ENCODE measurements at places on chromosomes 7 and 10.
A peak's percentile ranks its signal among the peaks of the same experiment; 100 is the strongest.

DNA sequence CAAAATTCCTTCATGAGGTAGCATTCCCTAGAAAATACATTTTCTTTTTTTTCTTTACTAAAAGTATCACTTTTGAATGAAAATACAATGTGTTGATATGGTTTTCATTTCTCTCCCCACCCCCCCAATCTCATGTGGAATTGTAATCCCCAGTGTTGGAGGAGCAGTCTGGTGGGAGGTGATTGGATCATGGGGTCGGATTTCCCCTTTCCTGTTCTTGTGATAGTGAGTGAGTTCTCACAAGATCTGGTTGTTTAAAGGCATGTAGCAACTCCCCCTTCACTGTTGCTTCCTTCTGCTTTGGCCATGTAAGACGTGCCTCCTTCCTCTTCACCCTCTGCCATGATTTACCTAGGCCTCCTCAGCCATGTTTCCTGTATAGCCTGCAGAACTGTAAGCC, 790.3 kb upstream of the KCND2 start:
- no peak for DNase-seq

DNA sequence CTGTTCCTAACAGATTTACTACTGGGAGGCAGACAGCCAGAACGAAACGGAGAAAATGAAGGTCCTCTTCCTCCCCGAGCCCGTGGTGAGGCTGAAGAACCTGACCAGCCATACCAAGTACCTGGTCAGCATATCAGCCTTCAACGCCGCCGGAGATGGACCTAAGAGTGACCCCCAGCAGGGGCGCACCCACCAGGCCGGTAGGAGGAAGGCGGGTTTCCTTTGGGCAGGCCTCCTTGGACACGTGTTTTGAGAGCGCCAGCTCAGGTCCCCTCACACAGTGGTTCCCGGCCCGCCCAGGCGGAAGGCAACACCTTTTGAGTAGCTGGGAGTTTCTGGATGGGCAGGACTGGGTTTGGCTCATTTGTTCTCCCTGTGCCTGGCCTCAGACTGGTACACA, 474.0 kb upstream of the FOXK1 start:
- peak; percentile 83 for DNase-seq

DNA sequence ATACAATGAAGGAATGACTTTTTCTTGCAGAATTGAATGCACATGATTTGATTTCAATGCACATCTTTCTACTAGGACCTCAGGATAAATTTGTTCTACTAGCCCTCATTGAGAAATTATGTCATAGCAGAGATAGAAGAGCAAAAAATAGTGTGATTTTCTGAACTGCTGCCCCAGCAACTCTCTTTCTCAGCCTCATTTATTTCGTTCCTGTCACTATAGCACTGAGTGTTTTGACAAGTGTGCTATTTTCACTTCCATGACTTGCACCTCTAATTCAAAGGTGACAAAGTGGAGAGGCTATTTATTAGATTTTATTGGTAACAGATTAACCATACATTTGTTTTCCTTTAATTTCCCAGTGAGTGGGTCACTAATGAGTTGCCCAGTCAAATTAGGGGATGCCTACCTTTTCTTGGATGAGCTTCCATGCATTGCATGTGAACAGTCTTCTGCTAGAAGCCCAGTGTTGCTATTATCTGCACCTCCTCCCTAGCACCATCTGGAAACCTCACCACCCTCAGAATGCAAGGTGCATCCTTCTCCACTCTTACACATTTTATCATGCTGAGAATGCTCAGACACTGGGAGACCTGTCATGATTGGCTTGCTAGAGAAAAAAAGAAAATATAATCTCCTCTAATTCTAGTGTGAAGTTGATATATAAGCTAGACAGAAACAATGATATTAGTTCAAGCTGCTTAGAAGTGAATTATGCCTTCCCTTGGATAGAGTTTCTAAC, 119.6 kb upstream of the CTTNBP2 start:
- no peak for DNase-seq

DNA sequence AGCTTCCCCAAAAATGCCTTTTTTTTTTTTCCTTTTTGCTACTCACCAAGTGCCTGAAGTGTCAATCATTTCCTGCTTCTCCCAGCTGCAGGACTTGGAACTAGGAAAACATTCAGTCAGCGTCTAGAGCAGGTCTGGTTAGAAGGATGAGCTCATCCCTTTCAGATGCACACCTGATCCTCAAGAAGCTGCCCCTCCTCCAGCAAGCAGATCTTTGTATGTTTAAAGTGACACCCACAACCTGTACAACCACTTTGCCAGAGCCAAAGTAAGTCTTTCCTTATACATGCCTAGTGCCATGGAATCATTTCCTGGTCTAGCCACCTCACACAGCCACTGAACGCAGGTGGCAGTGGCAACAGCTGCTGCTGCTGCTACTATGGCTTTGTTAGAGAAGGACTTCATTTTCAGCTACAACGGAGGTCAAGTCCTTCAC, 10.4 kb upstream of the USP54 start:
- DNase-seq: no peak

DNA sequence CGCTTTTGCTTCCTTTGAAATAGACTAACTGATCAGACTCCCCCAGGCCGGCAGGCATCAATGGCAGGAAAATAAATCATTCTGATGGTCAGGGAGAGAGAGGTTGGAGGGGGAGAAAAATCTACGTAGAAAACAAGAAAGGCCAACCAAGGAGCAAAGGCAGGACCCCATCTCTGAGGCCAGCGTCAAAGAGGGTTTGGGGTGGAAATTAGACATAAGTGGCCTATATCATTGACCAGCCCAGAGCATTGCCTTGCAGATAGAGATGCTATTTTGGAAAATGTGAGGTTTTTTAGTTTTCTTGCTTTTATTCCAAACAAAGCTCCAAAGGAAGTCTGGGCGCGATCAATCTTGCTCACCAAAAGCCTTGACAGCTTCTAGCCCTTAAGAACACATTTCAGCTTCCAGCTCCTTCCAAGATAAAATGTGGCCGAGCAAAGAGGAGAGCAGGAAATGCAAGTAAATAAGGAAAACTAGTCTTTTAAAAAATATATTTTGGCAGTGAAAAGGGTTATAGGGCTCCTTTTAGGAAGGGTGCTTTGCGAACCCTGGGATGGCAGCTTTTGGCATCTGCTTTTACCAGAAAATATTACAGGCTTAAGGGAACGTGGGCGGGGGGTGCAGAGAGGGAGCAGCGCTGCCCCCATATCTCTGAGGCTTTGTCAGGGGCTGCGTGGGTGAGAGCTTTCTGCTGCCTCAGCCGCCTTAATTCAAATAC, 2.0 kb upstream of the HOXA2 start:
- no peak for DNase-seq

GRCh38 chr7:117698018-117698417, 175.2 kb downstream of the CTTNBP2 start:
- no peak for DNase-seq

DNA sequence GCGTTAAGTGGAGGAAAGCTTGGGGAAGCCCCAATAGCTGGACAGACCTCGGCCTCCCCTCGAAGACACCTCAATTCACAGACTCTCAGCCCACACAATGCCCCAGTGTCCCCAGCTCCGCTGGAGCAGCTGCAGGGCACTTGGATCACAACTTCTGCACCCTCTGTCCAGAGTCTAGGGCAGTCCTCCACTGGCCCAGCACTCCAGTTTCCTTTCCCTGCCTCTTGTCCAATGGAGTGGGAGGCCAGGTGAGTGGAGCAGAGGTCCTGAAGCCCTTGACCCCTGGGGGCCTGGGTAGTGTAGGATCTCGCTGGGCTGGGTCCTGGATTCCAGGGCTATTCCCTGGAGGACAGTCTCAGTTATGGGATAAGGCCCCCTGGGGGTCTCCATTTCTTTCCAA, 11.9 kb downstream of the SFRP5 start:
- DNase-seq: peak; percentile 59

DNA sequence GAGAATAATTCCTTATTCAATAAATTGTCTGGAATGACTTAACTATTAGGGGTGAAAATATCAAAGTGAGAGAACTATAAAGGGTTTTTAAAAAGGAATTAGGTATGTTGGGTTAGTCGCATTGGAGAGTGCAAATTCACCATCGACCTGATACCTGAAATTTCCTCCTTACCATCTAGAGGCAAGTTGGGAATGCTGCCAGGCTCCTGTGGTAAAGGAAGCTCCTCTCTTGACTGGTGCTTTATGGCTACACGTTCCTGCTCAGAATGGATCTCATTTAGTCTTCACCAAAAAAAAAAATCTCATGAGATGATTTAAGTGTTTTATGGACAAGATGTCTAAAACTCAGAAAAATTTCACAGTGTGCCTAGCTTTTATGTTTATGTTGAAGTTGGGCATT, 129.8 kb downstream of the EGFR start:
- no peak for DNase-seq

- no peak for DNase-seq
Measured at GRCh38 chr7:47943676-47944474, 4.4 kb downstream of the PKD1L1 start.

GRCh38 chr10:116775488-116776400, 33.4 kb upstream of the HSPA12A start:
- DNase-seq: no peak

GRCh38 chr10:70504521-70505358, 26.2 kb downstream of the PALD1 start:
- no peak for DNase-seq

GRCh38 chr7:17041324-17041723, 159.5 kb upstream of the AGR3 start:
- no peak for DNase-seq

GRCh38 chr7:111765751-111766643, 203.7 kb upstream of the IMMP2L start:
- no peak for DNase-seq
